ENCODE measurements at places on chromosomes 7 and 10.
A peak's percentile ranks its signal among the peaks of the same experiment; 100 is the strongest.

- DNase-seq = no peak
Observed at GRCh38 chr10:69817078-69817581, 15.4 kb downstream of the COL13A1 start.

GRCh38 chr7:6619961-6620360 is 4.6 kb downstream of the ZNF853 start:
- DNase-seq = no peak

DNA sequence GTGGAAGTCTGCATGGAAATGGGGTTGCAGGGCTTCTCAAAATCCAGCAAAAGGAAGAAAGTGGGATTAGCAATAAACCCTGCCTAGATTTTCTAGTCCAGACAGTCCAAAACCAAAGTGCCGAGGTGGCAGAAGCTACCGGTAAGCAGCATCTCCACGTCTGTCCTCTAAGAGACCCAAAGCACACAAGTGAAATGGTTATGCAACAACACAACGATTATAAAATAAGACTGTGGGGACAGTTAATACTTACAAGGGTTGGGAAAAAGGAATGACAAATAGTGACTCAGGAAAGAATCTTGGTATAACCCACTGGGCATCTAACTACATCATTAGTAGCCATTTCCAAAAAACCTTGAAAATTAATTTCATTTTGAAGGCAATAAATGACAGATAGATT is 24.7 kb downstream of the CREB3L2 start:
- no peak for DNase-seq

GRCh38 chr7:130669085-130669700 is 645 bp upstream of the COPG2 start:
- no peak for DNase-seq

- no peak for DNase-seq
Observed at GRCh38 chr7:88315522-88315921, 8.8 kb upstream of the STEAP4 start.

DNA sequence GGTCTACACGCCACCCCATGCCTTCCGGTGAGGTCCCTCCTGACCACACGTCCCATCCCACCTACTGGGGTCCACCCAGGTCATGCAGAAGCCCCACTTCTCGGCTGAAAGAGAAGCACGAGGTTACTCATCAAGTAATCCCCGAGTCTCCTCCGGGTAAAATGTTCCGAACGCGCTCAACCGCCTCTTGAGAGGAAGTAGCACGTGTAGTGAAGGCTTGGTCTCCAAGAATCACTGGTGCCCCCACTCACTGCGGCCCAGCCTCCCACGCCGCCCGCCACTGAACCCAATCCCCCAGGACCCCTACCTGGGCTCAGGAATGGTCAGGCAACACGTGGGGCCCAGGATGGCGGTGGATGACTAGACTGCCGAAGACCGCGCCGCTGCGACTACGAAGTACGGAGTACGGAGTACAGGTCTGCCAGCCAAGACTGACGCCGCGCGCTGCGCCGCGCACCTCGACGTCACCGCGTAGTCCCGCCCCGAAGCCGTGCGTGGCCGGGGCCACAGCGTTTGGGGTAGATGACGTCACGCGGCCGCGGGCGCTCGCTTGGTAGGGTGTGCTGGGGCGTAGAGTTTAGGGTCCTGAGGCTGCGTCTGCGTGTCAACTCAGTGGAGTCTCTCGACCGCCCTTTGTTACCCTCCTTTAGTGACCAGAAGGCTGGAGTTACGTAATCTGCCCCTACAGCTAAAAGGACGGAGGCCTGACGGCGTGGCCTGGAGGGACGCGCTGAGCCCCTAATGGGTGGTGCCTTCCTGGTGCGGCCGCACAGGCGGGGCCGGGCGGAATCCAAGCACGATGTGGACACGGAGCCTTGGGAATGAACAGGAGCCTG is 7.6 kb upstream of the MYO1G start:
- DNase-seq = peak; percentile 90

DNA sequence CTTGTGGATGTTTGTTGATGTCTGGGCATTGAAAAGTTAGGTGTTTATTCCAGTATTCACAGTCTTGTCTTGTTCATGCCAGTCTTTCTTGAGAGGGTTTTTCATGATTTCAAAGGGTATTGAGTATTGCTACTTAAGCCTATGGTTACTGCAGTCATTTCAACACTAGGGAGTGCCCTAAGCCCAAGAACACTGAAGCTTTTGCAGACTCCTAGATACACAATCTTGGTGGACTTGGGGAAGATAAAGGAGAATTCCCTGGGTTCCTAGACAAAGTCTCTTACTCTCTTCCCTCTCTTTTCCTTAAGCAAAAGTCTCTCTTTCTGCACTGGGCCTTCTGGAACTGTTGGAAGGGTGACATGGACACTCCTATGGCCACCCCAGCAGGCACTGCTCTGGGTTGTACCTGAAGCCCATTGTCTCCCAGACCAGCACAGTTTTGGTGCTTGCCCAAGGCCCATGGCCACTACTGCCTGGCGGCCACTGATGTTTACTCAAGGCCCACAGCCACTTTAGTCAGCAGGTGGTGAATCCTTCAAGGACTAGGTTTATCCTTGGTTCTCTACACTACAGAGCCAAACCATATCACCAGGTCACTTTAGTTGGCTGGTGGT is 24.9 kb downstream of the SAMD9 start:
- DNase-seq = no peak

- DNase-seq = peak; percentile 27
Observed at GRCh38 chr7:102390697-102391484, 5.3 kb upstream of the PRKRIP1 start.

- no peak for DNase-seq
Observed at GRCh38 chr7:148020679-148021078, 569.9 kb upstream of the C7orf33 start.

DNA sequence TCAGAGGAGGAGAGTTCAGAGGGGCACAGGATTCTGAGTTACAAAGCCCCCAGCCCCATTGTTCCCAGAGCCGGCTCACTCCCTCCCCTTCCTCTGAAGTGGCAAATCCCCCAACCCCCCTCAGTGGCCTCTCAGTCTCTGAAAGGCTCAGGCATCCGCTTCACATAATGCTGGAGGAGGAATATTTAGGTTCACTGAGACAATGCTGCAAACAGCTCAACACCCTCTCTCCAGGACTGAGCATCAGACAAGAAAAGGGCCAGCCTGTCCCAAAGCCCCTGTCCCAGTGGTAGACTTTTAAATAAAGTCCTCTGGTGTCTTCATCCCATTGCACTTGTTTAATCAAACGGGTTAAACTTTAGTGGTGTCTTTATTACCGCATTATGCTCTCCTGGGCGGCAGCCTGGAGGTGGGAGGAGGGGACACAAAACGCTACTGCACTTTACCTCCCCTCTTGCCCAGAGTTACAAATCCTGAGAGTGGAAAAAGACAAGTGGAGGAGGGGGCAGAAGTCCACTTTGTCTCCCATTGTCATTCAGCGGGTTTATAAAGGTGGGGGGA is 257.9 kb downstream of the FGFR2 start:
- DNase-seq = no peak
